ENCODE measurements at places on chromosomes 4 and X.
A peak's percentile ranks its signal among the peaks of the same experiment; 100 is the strongest.

- DNase-seq: no peak
These were observed 176.1 kb upstream of the HS3ST1 start for GRCh38 chr4:11604821-11605220.

- no peak for DNase-seq
These were observed 39.7 kb upstream of the IL9R start for GRCh38 chrX:155957843-155958242.

GRCh38 chr4:114209584-114209983 lies 230.1 kb upstream of the ARSJ start:
- DNase-seq: no peak

- DNase-seq: no peak
These were observed 120.8 kb downstream of the RASL11B start for GRCh38 chr4:52982946-52983340.

GRCh38 chr4:39731908-39732307 lies 34.0 kb downstream of the UBE2K start:
- DNase-seq: no peak

- DNase-seq: no peak
These were observed 58.7 kb downstream of the FNIP2 start for GRCh38 chr4:158827543-158827981.

DNA sequence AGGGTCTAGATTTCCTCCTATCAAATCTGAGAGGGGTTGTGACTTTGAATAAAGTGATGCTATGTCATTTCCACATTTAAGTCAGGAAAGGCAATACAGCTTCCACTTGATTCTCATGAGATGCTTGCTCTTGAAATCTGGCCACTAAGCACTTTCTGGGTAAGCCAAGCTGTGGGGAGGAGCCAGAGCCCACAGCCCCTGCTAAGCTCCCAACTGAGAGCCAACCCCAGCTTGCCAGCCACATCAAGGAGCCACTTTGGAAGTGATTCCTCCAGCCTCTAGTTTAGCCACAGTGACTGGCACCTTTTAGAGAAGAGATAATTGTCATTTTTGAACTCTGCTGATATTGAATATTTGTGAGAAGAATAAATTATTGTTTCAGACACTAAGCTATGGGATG lies 1441.5 kb upstream of the IGFBP7 start:
- no peak for DNase-seq

GRCh38 chrX:13248867-13249486 lies 70.9 kb downstream of the ATXN3L start:
- no peak for DNase-seq

- DNase-seq: no peak
These were observed 27.6 kb downstream of the ZNF81 start for GRCh38 chrX:47864300-47864699.

DNA sequence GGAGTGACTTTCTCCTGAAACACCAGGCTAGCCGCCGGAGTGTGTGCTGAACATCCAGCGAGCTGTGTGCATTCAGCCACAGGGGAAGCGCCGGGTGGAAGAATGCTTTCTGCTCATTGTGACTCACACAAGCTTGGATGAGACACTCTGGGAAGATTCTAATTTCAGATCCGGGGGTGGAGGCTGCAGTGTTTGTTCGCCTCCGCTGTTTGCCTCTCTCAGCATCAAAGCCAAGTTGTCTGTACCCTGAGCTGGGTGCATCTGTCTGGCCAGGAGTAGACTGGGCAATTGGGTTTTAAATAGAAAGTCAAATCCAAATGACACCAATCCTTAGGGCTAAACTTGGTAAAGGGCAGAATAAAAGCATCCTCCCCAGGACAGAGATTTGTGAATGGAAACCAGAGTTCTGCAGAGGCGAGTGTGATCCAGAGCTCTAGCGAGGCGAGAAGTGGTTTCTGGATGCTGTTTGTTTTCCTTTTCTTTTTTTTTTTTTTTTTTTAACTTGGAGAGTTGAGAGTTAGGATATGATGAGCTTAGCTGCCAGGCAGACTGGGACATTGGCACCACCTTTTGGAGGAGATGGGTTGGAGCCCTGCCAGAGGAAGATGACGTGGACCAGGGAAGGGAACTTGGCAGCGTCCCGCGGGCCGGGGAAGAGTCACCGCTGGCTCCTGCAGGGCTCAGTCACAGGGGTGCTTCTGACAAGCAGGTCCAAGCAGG lies 196.0 kb upstream of the PSAPL1 start:
- DNase-seq: peak; percentile 44

DNA sequence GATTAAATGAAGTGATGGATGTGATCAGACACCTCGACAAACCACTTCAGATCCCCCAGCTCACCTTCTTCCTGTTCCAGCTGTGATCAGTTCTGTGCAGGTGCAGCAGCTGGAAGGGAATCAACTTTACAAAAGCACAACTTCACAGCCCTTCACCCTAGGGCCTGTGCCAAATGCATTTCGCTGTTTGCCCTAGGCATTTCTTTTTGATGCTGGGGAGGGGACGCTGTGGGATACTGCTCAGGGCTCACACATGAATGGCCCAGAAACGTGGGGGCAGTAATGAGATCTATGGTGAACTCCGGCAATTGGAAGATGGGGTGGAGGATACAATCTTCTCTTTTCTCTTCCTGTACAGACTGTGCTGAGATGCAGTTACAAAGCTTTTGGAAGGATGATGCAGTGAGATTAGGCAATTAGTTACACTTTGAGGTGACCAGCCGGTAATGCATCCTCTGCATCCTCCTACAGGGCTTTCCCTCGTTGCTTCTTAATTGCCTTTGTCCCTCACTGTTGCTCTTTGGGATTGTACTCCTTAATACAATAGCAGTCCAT lies 215.1 kb upstream of the PITX2 start:
- no peak for DNase-seq

GRCh38 chr4:15677507-15677988 lies 4.1 kb upstream of the FAM200B start:
- no peak for DNase-seq

DNA sequence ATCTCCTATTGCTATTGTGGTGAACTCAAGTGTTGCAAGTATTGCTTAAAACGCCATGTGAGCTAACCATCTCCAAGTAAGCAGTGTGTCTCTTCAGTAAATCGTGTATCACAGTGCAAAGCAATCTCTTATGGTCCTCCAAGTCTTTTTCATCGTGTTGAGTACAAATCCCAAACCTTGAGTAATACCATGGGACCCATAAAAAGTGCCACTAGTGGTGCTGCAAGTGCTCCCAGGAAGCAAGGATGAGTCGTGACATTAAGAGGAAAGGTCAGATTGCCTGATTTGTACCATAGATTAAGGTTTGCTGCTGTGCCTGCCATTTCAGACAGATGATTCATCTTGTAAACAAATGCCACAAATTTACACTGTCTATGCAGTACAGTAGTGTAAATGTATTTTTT lies 66.9 kb upstream of the BMPR1B start:
- no peak for DNase-seq

DNA sequence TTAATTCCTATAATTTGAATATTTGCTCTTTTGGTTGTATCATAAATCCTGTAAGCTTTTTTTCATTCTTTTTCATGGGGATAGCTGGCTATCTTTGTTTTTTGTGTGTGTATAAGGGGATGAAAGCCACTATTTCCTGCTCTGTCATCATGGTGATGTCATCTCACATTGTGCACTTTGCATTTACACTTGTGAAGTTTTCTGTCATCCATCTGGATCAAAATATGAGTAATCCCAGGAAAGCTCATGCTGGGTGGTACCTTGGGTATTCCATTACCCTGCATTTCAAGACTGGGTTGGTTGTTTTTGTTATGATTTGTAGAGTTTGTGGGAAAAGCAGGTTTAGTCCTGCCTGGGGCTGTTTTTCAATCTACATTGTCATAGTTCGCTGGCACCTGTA lies 367.3 kb downstream of the CHIC1 start:
- DNase-seq: no peak

DNA sequence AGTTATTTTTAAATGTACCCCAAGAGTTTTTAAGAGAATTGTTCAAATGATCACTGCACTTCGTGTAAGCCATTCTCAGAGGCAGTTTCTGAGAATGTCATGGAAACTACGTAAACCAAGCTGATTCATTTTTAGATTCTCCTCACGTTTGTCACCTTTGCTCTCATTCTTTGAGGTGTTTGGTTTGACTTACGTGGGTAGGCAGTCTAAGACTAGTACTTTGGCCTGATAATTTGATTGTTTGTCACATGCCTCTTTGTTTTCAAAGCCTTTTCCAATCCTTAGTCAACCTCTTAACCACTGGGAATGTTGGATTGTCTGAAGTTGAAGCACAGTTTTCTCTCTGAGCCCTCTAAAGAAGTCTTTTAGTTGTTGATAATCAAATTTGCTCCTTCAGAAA lies 10.5 kb downstream of the SEPTIN11 start:
- no peak for DNase-seq

DNA sequence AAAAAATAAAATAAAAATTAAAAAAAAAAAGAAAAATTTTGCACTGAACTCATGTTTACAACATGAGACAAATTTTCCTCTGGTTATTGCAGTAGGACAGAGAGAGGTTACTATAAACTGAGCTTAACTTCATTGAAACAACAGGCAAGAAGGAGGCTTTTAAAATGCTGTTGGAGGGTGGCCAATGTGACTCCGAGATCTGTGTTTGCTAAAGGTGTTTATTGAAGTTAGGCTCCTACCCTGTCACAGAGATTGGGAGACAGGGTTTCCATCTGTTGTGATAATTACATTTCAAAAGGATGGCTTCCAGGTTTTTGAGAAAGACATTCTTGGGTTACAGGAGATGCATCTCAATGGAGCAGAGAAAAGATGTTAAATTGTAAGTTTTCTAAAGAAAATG lies 370.5 kb upstream of the HS3ST1 start:
- DNase-seq: no peak

GRCh38 chr4:153616006-153616555 lies 68.0 kb upstream of the TLR2 start:
- no peak for DNase-seq

GRCh38 chrX:111010111-111010510 lies 85.9 kb upstream of the PAK3 start:
- DNase-seq: no peak

DNA sequence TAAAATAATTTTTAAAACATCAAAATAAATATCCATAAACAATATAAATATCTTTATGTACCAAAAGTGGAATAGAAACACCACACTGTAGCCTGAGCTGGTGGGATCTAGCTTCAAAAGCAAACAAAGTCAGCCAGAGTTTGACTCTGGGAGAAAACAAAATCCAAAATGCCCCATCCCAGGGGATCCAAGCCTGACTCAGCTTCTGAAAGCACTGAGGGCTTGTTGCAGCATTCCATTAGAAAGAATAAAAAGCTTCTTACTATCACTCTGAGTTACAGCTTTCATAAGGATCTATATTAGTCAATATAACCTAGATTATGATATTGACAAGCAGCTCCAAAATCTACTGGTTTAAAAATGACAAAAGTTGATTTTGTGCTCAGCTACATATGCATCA lies 149.7 kb upstream of the ANKRD50 start:
- DNase-seq: no peak

DNA sequence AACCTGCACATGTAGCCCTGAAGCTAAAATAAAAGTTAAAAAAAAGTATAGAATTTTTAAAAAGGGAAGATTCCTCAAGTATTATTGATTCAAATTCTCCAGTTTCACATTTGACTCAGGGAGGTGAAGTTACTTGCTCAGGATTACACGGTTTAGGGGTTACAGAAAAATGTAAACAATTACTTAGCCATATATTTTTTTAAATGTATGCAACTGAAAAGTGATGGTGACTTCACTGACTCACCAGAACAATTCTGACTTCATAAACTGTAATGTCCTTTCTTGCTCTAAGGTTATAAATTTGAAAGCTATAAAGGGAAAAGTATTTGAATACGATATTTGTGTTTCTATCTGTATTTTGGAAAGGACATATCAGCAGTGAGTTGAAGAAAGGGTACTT lies 371.2 kb downstream of the SPRY1 start:
- DNase-seq: no peak

DNA sequence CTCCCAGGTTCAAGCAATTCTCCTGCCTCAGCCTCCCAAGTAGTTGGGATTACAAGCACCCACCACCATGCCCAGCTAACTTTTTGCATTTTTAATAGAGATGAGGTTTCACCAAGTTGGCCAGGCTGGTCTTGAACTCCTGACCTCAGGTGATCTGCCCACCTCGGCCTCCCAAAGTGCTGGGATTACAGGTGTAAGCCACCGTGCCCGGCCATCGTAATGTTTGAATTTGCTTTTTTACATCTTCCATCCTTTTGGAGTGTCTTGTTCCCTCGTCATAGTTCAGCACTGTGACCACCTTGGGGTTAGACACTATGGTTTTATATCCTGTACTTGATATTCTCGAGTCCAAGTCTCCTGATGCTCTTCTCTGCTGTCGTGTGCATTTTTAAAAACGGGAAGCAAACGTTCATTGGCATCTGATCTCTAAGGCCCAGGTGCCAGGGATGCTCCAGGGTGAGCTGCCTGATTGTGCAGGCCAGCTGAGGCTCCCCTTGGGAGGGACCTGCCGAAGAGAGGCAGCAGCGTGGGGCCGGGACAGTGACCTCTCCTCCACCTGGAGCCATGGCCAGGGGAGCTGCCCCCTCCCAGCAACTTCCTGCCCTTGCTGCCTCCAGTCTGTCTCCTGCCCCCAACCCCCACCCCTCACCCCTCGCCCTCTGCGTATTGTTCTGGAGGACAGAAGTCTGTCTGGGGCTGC lies 16.7 kb downstream of the DGKQ start:
- no peak for DNase-seq

DNA sequence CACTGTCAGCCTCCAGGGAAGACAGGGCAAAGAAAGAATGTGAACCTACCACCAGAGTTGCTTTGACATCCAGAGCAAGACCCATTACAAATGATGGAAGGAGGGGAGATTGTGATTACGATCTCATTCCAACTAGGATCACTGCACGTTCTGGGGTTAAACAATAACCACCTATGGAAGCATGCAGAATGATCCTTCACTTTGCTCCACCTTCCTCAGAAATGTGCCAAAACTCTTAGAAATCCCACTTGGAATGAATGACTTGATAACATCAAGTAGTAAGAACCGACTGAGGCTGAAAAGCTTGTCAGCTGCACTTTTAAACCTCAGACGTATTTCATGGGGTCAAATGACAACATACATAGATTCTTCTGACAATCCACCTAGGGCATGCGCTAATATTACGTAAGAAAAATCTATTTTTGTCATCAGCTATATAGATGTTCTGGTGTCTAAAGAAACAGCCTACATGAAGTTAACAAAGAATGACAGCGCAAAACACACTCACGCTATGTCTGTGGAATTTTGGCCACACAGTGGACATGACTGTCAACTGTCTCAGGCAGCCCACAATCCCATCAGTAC lies 3.5 kb upstream of the STS start:
- DNase-seq: no peak

DNA sequence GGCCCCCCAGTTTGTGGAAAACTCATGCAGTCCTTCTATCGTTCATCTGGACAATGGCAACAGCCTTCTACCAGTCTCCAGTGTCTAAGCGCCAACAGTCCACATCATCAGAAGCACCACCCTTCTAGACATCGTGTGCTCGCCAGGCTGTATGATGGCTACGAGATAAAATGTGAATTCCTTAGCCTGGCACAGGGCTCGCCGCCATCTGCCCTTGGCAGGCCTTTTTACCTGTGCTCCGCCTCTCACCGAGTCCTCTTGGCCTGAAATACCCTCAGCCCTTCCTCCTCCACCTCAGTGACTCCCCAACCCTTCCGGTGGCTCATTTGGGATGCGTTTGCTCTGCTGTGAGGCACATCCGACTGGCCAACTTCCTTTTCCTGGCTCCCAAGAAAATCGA lies 15.9 kb upstream of the STS start:
- DNase-seq: no peak

- peak; percentile 36 for DNase-seq
These were observed at the start of gene ELOVL6 for GRCh38 chr4:110198435-110199416. Gene ELOVL6 (minus strand): TSS chr4:110198615. CDS start chr4:110198335, 280 bp downstream.
